ENCODE measurements at places on chromosomes 6 and 20. TPM values are rescaled to one million over a fixed set of nuclear protein-coding genes. Genes with fewer than 3 reads are reported as not detected.

Gene PRRT1
- total RNA-seq, result not detected

Gene ALDH8A1
- 0.48 TPM for total RNA-seq

Gene HLA-F
- 5.7 TPM for total RNA-seq

Gene SNAP25
- total RNA-seq, result not detected

Gene TPD52L2
- total RNA-seq, result 174 TPM
